DMS53 (cell line): ENCODE measurements at places on chromosomes 16 and 17.
A peak's percentile ranks its signal among the peaks of the same experiment; 100 is the strongest.

DNA sequence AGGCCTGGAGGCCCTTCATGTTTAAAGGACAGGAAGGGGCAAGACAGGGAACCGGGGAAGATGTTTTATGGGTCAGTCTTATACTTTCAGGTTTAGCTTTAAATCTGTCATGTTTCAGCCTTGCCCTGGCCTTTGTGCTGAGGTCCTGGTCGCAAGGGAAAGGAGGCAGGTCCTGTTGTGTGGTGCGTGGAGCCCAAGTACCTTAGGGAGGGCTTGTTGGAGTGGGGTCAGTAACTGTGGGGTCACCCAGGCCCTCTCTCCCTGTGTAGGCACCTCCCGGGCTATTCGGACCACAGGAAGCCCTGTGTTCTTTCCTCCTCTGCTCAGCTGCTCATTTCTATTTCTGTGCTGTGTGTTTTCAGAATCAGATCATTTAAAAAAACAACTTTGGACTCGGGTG lies 42.7 kb downstream of the MPRIP start:
- DNase-seq, result no peak

DNA sequence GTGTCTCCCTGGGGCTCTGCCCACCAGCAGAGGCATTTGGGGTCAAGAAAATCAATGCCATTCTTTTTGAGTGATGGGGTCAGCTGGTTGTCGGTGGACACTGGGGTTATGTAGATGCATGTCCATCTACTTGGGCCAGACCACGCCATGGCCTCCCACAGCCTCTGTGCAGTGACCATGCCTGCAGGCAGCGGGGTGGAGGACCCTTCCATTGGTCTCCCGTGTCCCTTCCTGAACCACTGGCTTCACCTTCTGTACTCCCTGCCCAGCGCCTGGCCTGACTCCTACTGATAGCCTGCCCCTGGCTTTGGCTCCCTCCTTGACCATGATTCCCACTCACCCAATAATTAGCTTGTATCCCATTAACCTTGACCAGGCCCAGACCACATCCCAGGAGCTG lies 28.0 kb upstream of the SPNS3 start:
- no peak for DNase-seq

DNA sequence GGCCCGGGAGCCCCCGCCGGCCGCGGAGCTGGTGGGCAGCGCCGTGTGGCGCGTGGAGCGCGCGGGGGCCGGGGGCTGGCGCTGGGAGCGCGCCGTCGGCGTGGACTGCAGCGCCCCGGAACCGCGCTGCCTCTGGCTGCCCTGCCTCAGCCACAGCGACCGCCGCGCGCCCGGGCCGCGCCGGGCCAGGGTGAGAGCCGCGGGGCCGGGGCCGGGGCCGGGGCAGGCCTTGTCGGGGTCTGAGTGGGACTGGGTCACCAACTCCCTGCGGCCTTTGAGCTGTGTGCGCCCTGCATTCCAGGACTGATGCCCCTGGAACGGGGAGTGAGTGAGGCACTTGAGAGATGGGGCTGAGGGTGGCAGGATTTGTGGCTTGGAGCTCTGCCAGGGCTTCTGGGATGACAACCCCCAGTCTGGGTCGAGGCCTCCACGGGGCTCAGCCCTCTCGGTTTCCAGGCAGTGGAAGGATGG lies 25.7 kb downstream of the ARHGAP23 start:
- DNase-seq, result peak; percentile 29

DNA sequence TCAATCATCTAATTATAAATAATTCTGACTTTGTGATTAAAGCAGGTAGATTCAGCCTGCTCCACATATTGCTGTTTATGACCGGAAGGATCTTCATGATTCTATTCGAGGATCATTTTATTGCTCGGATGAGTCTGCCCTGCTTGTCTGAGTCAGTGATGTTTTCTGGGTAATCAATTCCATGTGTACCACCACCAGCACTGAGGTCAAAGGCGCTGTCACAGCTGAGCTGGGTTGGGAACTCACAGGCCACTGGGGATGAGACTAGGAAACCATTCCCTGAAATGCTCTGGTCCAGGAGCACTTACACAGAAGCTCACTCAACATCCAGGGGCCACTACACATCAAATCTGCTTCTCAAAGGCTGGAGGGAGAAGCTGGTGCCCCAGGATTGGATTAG lies 30.4 kb upstream of the ERN1 start:
- no peak for DNase-seq

- DNase-seq, result peak; percentile 79
Measured at GRCh38 chr17:76499267-76499667, 2.0 kb downstream of the RHBDF2 start.

- no peak for DNase-seq
Measured at GRCh38 chr17:35586569-35587073, 501 bp upstream of the AP2B1 start.

DNA sequence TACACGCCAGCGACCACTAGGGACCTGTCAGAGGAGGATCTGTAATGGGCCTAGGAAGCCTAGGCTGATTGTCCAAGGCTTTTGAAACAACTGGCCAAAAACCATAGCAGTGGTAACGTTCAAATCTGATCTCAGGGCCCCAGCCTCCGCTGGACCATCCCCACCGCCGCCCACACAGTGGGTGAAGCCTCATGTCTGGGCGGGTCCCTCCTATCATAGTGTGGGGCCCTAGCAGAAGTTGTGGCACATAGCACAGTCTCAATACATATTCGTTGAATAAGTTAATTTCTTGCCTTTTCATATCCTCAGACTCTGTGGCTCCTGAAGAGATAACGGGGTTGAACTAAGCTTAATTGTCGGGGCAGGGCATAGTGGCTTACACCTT lies 818 bp downstream of the DPH1 start:
- no peak for DNase-seq

GRCh38 chr16:10950393-10950792 lies 6.0 kb downstream of the CLEC16A start:
- no peak for DNase-seq

DNA sequence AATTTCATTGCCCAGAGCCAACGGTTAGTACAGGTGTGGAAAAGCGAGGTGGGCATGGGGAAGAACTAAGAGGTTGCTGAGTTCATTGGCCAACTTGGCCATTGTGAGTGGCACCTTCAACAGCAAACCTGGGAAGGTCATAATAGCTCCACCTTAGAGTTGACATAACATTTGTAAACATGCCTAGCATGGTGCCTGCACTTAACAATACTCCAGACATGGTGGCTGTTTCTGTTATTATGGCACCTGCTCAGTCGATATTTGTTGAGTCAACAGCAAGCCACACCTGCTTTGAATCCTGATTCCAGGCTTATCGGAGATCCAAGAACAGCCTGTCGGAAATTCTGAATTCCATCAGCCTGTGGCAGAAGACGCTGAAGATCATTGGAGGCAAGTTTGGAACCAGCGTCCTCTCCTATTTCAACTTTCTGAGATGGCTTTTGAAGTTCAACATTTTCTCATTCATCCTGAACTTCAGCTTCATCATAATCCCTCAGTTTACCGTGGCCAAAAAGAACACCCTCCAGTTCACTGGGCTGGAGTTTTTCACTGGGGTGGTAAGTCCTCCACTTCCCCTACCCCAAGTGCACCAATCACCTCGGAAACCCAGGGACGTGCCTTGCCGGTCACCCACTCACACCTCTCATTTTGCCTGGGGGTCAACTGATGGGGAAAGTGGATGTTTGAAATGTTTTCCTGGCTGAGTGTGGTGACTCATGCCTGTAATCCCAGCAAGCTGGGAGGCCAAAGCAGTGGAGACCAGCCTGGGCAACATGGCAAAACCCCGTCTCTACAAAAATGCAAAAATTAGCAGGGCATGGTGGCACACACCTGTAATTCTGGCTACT lies 46.0 kb downstream of the TMC5 start:
- DNase-seq, result peak; percentile 92

DNA sequence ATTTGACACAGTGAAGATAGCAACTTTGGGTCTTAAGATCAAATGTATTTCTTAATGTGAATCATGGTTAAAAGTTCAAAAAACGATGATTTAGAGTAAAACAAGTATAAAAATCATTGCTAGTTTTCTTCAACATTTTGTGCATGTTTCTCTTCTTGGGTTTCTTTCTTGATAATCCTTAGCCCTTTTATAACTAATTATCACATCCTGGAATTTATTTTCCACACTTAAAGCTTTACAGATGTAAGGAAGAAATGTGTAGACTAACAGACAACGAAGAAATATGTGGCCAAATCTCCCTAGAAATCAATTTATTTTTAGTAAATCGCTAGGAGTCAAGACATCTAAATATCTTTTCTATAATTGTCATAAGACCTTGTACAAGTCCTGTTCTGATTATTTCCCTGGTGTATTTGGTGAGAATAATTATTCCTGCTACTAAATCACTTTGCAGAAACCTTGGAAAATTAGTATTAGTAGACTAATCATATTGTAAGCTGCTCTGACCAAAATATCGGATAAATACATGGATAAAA lies 4.9 kb downstream of the NACA2 start:
- DNase-seq, result no peak

DNA sequence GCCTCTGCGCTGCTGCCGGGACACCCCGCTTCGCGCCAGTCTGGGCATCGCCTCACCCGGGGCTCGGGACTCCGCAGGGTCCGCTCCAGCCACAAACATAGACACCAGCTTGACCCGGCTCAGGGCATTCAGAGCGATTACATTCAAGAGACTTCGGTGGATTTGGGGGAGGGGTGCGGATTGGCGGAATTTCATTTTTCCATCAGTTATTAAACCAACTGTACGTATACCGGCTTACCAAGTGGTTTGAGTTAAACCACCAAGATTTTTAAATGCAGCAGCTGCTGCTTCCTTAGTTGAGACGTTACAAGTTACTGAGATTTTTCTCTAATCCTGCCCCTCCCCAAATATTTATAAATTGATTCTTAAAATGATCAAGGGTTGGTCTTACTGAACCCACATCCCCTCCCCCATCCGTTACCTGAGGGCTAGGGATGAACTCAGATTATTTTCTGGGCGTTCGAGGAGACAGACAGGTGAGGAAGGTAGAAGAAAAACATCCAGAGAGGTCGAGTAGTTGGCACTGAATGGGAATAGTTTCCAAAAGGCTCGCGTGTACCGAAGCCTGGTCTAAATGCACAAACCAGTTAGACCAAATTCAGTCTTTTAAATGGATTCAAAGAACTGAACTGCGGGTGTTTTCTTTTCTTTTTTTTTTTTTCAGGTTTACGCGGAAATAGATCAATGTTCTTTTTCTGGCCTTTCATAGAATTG lies 1.5 kb downstream of the CRHR1 start:
- peak; percentile 20 for DNase-seq

- no peak for DNase-seq
Measured at GRCh38 chr16:24759006-24759405, 29.6 kb downstream of the TNRC6A start.

DNA sequence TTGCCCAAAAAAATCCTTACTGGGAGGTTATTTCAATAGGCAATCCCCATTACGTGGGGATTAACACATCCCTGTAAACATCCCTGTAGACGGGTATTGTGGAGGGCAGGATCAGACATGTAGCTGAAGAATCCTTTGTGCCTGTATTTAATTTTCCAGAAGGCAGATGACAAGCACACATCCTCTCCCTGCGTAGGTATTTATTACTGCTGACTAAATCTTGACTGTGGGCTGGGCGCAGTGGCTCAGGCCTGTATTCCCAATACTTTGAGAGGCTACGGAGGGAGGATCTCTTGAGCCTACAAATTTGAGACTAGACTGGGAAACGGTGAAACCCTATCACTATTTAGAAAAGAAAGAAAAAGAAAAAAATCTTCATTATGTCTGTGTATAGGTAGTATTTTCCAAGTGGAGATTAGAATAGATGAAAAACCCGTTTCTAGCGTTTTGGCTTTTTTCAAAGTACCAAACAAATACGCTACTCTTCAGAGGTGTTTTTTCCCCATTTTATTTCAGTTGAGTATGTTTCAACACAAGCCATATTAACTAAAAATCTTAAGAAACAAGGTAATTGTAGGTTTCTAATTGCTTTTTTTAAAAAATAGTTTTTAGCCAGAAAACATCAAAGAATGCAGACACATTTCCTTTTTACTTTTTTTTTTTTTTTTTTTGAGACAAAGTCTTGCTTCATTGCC lies 1.5 kb upstream of the MARF1 start:
- peak; percentile 54 for DNase-seq

- no peak for DNase-seq
Measured at GRCh38 chr16:77690416-77690815, 31.9 kb upstream of the NUDT7 start.

GRCh38 chr17:50425682-50426471 lies at the start of gene ACSF2:
Gene ACSF2 (plus strand): TSS chr17:50426218. CDS start chr17:50426262, 44 bp downstream.
- peak; percentile 67 for DNase-seq

- DNase-seq, result no peak
Measured at GRCh38 chr16:68389750-68390371, 58.4 kb downstream of the SMPD3 start.

- DNase-seq, result no peak
Measured at GRCh38 chr17:40472733-40473452, 28.5 kb downstream of the TNS4 start.

- DNase-seq, result peak; percentile 13
Measured at GRCh38 chr16:53446090-53446489, 11.8 kb downstream of the RBL2 start.

DNA sequence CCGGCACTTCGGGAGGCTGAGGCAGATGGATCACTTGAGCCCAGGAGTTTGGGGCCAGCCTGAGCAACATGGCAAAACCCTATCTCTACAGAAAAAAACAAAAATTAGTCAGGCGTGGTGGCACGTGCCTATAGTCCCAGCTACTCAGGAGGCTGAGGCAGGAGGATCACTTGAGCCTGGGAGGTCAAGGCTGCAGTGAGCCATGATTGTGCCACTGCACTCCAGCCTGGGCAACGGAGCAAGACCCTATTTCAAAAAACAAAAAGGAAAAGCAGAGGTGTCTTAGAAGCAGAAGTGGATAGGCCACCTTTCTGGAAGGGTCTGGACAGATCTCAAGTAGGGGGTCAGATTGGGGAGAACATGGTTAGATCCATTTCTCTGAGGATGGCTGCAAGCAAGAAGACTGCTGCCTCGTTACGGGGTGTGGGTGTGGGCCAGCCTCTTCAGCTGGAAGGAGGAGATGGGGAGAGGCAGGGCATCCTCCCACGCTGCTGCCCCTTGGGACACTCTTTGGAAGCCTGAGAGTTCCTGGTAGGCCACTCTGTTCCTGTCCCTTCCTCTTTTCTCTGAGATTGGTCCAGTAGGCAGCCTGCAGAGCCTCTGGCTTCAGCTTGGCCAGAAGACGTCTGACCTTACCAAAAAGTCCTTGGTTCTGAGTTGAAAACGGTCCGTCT lies 208.0 kb downstream of the MSI2 start:
- DNase-seq, result no peak

DNA sequence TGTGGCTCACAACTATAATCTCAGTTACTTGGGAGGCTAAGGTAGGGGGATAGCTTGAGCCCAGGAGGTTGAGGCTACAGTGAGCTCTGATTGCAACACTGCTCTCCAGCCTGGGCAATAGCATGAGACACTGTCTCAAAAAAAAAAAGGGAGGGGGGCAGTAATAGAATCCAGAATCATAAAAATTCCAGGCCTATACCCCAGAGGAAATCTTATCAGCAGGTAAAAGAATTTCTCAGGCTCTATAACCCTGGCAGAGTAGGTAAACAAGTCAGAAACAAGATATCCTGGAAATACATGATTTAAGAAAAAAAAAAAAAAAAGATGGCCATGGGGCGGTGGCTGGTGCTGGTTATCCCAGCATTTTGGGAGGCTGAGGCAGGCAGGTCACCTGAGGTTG lies 12.9 kb downstream of the SPAG9 start:
- DNase-seq, result no peak
